ENCODE measurements at places on chromosomes 5 and 9.

DNA sequence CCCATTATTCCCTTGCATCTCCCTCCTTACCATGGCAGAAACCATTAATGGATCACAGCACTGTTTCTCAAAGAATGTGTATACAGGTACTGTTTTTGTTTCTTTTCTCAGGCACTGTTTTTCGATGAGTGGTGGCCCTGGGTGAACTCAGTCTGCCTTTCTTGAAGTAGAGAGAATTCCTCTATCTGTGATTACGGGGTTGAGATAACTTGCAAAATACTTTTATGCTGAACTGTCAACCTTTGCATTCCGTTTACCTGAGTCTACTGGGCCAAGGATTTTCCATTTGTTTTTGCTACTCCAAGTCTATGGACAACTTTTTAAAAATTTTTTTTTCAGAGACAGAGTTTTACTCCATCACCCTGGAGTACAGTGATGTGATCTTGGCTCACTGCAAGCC lies 82.7 kb upstream of the CLINT1 start:
- DNase-seq = no peak
- no peak overlapping the region for H3K27ac ChIP-seq
- H3K27me3 ChIP-seq = no peaks in the 10 kb centered on the region
- H3K36me3 ChIP-seq = no peaks in the 10 kb centered on the region
- no peak overlapping the region for H3K4me3 ChIP-seq
- H3K4me1 ChIP-seq = no peaks in the 10 kb centered on the region

DNA sequence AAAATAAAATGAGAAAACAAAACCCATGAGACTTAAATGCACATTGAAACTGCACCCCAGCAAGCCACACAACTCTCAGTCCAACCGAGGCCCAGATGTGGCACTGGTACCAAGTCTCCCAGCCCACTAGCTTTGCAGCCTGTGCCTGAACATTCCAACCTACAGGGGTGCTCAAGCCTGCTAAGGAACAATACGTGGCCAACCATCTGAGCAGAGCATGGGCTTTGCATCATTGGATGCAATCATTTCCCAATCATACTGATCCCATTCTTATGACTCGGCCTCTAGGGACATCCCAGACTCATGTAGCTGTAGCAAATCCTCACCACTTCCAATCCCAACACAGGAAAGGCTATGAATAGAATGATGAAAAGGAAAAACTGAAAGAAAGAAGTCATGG lies 297.2 kb downstream of the SPOCK1 start:
- H3K27me3 ChIP-seq = peaks cover 2% of the 10 kb centered on the region
- H3K27ac ChIP-seq = no peak overlapping the region
- no peaks in the 10 kb centered on the region for H3K36me3 ChIP-seq
- no peak for DNase-seq
- H3K4me3 ChIP-seq = no peak overlapping the region
- H3K4me1 ChIP-seq = no peaks in the 10 kb centered on the region

- H3K36me3 ChIP-seq = no peaks in the 10 kb centered on the region
- no peak overlapping the region for H3K27ac ChIP-seq
- DNase-seq = no peak
- peaks cover 9% of the 10 kb centered on the region for H3K4me1 ChIP-seq
Measured at GRCh38 chr9:129322641-129323375, 144.7 kb upstream of the IER5L start.

GRCh38 chr9:125585503-125586171 lies 121.4 kb downstream of the MAPKAP1 start:
- DNase-seq = no peak
- H3K4me3 ChIP-seq = no peak overlapping the region
- H3K36me3 ChIP-seq = peaks cover 28% of the 10 kb centered on the region
- no peaks in the 10 kb centered on the region for H3K27me3 ChIP-seq
- no peak overlapping the region for H3K27ac ChIP-seq

DNA sequence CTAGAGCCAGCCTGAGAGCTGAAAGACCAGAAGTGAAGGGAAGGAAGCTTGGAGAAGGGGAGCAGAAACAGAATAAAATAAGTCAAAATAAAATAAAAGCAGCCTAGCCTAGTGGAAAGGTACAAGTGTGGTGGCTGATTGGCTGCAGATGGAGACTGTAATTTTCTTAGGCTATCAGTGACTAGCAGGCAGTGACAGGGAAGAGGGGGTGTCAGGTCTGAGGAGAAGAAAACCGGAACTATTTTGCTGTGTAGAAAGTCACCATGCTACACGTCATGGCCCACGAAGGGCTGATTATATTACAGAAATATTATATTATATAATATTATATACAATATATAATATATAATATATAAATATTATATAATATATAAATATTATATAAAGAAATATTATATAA lies 98.1 kb upstream of the TAF11L2 start:
- H3K4me3 ChIP-seq = no peak overlapping the region
- no peaks in the 10 kb centered on the region for H3K36me3 ChIP-seq
- DNase-seq = no peak
- H3K4me1 ChIP-seq = no peaks in the 10 kb centered on the region
- no peak overlapping the region for H3K27ac ChIP-seq

- no peaks in the 10 kb centered on the region for H3K36me3 ChIP-seq
- H3K27ac ChIP-seq = no peak overlapping the region
Measured at GRCh38 chr9:111237447-111237846, 92.6 kb downstream of the OR2K2 start.

- no peaks in the 10 kb centered on the region for H3K36me3 ChIP-seq
- H3K27me3 ChIP-seq = peaks cover 29% of the 10 kb centered on the region
- no peak overlapping the region for H3K27ac ChIP-seq
- H3K4me1 ChIP-seq = no peaks in the 10 kb centered on the region
- H3K4me3 ChIP-seq = no peak overlapping the region
Measured at GRCh38 chr5:135829681-135830383, 4.6 kb upstream of the SLC25A48 start.

GRCh38 chr9:93233033-93233432 lies 49.1 kb downstream of the WNK2 start:
- H3K4me3 ChIP-seq = no peak overlapping the region
- peaks cover 7% of the 10 kb centered on the region for H3K36me3 ChIP-seq
- H3K27me3 ChIP-seq = peaks cover 39% of the 10 kb centered on the region
- H3K27ac ChIP-seq = no peak overlapping the region

DNA sequence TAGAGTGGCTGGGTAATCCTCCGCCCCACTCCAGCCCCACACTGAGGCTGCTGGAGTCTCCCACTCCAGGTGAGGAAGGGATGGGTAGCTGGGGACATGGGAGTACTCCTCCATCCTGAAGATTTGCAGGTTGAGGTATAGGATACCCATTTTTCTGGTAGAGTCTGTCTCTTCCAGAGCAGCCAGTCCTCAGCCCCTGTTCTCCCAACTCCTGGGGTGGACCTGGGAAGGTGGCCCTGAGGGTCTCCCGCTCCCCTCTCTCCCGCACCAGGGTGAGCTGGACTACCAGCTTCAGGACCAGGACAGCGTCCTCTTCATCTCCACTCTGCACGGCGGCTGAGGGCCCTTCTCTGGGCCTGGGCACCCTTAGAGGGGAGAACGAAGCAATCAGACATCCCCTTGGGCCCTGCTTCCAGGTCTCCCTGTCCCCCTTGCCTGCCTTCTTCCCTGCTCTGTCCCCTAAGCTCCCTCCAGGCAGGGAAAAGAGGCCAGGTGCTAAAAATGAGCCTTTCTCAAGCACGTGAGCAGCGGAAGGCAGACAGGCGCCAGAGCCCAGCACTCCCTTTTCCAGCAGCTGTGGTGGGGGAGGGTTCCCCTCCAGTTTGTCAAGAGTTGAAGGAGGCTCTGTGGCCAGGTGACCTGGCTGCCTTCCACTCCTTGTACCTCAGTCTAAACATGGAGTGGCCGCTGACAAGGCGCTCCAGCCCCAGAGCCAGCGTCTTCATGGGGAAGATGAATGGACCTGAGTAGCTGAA lies 18.4 kb downstream of the URM1 start:
- no peaks in the 10 kb centered on the region for H3K4me1 ChIP-seq
- H3K27ac ChIP-seq = no peak overlapping the region
- no peak for DNase-seq
- no peak overlapping the region for H3K4me3 ChIP-seq
- H3K36me3 ChIP-seq = peaks cover 5% of the 10 kb centered on the region
- no peaks in the 10 kb centered on the region for H3K27me3 ChIP-seq

DNA sequence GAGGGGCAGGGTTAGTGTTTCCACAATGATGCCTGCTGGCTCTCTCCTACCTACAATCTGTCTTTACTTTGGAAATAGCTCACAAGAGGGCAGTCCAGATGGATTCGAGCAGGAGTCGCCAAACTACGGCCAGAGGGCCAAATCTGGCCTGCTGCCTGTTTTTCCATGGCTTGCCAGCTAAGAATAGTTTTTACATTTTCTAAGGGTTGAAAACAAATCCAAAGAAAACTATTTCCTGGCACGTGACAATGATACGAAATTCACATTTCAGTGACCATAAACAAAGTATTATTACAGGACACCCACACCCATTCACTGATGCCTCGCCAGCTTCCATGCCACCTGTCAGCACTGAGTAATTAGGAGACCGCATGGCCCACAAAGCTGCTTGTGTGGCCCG lies 162.9 kb upstream of the WWC1 start:
- no peaks in the 10 kb centered on the region for H3K36me3 ChIP-seq
- H3K27me3 ChIP-seq = no peaks in the 10 kb centered on the region
- H3K4me3 ChIP-seq = no peak overlapping the region
- no peak overlapping the region for H3K27ac ChIP-seq

DNA sequence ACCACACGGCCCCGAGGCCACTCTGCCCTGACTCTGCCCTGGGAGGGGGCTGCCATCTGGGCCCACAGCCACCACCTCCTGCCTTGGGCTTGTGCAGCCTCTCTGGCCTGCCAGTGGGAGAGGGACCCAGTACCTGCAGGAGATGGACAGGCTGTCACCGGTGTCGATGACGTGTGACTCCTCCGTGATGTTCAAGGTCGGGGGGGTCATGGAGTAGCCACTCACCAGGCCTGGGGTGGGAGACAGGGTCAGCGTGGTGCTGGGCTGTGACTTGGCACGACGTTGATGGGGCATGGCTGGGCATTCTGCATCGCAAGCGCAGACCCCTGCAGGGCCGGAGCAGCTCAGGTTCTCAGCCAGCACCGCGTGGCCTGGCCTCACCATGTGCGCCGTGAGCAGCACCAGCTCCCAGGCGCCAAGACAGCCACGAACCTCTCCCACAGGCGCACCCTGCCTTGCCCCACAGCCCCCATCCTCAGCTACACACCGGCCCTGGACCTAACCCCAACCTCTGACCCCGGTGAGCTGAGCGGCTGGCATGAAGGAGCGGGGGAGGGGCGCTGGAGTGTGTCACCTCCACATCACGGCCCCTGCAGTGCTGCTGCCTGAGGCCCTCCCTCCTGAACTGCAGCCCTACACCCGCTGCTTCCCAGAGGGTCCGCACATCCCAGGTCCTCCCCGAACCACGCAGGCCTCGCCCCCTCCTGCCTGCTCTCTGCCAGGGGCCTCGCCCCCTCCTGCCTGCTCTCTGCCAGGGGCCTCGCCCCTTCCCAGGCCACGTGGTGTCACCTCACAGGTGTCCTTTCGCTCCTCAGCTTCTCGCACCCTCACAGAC lies 17.6 kb downstream of the FLT4 start:
- H3K27ac ChIP-seq = no peak overlapping the region
- no peak overlapping the region for H3K4me3 ChIP-seq
- DNase-seq = no peak
- no peaks in the 10 kb centered on the region for H3K36me3 ChIP-seq
- no peaks in the 10 kb centered on the region for H3K27me3 ChIP-seq

- H3K4me1 ChIP-seq = no peaks in the 10 kb centered on the region
- H3K27ac ChIP-seq = no peak overlapping the region
- H3K36me3 ChIP-seq = no peaks in the 10 kb centered on the region
Measured at GRCh38 chr5:115583474-115583873, 18.8 kb downstream of the TICAM2 start.

GRCh38 chr9:6006749-6007057 lies 8.7 kb downstream of the RANBP6 start:
- H3K36me3 ChIP-seq = peaks cover 19% of the 10 kb centered on the region
- no peak for DNase-seq
- H3K27ac ChIP-seq = peak overlapping the region; percentile 92
- peak overlapping the region; percentile 94 for H3K4me3 ChIP-seq
- H3K27me3 ChIP-seq = no peaks in the 10 kb centered on the region

- DNase-seq = no peak
- H3K4me1 ChIP-seq = peaks cover 9% of the 10 kb centered on the region
- H3K27ac ChIP-seq = no peak overlapping the region
- H3K36me3 ChIP-seq = no peaks in the 10 kb centered on the region
- H3K4me3 ChIP-seq = no peak overlapping the region
Measured at GRCh38 chr5:110087829-110088228, 398.1 kb downstream of the MAN2A1 start.

GRCh38 chr9:114287763-114288192 lies 35.1 kb upstream of the ORM1 start:
- no peak for DNase-seq
- no peak overlapping the region for H3K27ac ChIP-seq
- peaks cover 2% of the 10 kb centered on the region for H3K27me3 ChIP-seq
- peaks cover 2% of the 10 kb centered on the region for H3K4me1 ChIP-seq

- H3K27me3 ChIP-seq = peaks cover 49% of the 10 kb centered on the region
- peaks cover 20% of the 10 kb centered on the region for H3K4me1 ChIP-seq
- DNase-seq = no peak
- H3K36me3 ChIP-seq = no peaks in the 10 kb centered on the region
Measured at GRCh38 chr9:132989414-132989996, 11.0 kb downstream of the GFI1B start.

GRCh38 chr5:134458234-134459009 lies 46.7 kb upstream of the CDKN2AIPNL start:
- no peak overlapping the region for H3K4me3 ChIP-seq
- no peak overlapping the region for H3K27ac ChIP-seq
- peaks cover 3% of the 10 kb centered on the region for H3K27me3 ChIP-seq
- no peak for DNase-seq

DNA sequence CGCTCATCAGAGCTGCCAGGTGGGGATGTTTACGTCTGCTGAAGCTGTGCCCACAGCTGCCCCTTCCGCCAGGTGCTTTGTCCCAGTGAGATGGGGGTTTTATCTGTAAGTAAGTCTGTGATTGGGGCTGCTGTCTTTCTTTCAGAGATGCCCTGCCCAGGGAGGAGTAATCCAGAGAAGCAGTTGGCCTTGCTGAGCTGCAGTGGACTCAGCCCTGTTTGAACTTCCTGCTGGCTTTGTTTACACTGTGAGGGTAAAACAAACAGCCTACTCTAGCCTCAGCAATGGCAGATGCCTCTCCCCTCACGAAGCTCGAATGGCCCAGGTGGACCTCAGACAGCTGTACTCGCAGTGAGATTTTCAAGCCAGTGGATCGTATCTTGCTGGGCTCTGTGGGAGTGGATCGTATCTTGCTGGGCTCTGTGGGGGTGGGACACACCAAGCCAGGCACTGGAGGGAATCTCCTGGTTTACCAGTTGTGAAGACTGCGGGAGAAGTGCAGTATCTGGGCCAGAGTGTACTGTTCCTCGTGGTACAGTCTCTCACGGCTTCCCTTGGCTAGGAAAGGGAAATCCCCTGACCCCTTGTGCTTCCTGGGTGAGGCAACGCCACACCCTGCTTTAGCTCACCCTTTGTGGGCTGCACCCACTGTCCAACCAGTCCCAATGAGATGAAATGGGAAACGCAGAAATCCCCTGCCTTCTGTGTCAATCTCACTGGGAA lies 530.1 kb upstream of the DMAC1 start:
- H3K36me3 ChIP-seq = no peaks in the 10 kb centered on the region
- no peaks in the 10 kb centered on the region for H3K4me1 ChIP-seq
- DNase-seq = no peak
- no peak overlapping the region for H3K4me3 ChIP-seq

Data from activated CD8-positive, alpha-beta memory T cell treated with anti-CD3 and anti-CD28 coated beads, Interleukin-2, amount 10 ng/mL, durations not matched to agents 7 days and 5 days (primary cell).